ENCODE measurements at places on chromosomes 3 and 15.

GRCh38 chr15:27646531-27646930 is 452.6 kb downstream of the OCA2 start:
- DNase-seq, result no peak

GRCh38 chr3:192545333-192545732 is 182.0 kb downstream of the FGF12 start:
- DNase-seq, result no peak

GRCh38 chr3:193780810-193781478 is 187.9 kb downstream of the OPA1 start:
- no peak for DNase-seq

DNA sequence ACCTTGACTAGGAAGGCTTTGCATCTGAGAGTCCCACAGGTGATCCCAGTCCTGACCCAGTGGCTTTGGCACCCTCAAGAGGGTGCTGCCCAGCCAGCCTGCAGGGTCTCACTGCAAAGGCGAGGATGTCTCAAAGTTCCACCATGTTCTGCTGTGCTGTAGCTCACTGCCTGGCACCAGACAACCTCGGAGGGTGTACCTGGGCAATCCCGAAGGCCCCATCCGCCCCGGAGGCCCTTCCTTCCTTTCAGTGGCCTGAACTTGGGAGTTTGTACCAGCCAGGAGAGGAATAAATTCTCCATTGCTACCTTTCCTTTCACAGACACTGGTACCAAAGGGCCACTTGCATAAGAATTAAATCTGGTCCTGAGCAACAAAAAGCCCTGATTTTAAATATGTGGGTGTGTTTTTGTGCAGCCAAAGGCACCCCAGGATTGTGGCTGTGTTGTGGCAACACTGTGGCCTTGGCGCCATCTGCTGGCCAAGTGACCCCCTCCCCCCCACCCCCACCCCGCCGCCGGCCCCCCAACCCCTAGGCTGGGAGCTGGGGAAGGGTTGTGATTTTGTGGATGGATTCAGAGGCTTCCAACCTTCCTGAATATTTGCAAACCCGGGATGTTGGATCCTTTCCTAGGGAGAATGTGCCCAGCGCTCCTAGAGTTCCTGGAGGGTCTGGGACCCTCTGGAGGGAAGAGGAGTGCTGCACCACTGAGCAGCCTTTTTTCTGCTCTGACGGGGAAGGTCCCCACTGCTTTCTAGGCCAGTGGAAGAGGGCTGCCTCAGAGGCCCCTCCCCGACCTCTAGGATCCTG is 9.7 kb upstream of the PTPN23 start:
- no peak for DNase-seq

DNA sequence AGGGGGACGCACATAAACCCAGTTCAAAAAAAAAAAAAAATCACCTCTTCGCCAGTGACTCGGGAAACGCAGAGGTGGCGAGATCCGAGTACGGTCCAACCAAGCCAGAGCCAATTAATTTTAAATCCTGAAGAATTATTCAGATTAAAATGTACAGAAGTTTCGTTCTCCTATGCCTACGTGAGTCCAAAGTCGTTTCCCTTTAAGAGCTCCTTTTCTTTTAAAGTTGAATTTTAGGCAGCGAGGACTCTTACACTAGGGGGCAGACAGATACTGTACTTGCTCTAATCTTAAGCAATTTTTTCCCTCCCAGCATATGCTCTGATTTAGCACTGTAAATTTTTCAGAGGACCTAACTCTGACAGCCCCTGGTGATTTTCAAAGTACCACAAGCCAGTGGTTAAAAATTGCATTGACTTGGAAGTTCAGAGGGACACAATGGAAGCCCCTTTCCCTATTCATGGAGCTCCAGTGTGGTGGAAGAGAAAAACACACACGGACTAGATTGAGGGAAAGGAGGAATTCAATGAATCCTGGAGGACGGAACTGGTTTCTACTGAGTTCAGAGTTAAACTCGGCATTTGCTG is 3.3 kb upstream of the NR2F2 start:
- DNase-seq, result no peak

All from stimulated activated CD8-positive, alpha-beta memory T cell treated with anti-CD3 and anti-CD28 coated beads, Interleukin-7, amount 100 ng/mL, for 24 hours (primary cell).